Gastrocnemius medialis (tissue), 4 donors: ENCODE measurements at places on chromosomes 11 and 22.

GRCh38 chr22:24973872-24974271, 21.4 kb downstream of the KIAA1671 start:
- no peak for DNase-seq

DNA sequence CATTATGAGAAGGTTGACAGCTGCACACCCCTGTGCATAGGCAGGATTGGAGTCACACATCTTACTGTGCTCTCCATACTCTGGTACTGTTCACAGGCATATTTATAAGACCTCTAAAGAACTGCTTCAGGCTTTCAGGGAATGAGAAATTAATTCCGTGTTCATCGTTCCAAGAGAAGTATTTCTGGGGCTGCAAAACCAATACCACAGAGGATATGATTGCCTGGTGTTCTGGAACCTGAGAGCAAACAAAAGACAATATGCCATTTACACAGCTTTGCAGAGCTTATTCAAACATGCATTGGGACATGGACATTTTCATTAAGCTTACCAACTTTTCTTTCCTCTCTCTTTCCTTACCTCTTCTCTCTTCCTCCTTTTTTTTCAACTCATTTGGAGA, 388.7 kb downstream of the NTM start:
- no peak for DNase-seq

DNA sequence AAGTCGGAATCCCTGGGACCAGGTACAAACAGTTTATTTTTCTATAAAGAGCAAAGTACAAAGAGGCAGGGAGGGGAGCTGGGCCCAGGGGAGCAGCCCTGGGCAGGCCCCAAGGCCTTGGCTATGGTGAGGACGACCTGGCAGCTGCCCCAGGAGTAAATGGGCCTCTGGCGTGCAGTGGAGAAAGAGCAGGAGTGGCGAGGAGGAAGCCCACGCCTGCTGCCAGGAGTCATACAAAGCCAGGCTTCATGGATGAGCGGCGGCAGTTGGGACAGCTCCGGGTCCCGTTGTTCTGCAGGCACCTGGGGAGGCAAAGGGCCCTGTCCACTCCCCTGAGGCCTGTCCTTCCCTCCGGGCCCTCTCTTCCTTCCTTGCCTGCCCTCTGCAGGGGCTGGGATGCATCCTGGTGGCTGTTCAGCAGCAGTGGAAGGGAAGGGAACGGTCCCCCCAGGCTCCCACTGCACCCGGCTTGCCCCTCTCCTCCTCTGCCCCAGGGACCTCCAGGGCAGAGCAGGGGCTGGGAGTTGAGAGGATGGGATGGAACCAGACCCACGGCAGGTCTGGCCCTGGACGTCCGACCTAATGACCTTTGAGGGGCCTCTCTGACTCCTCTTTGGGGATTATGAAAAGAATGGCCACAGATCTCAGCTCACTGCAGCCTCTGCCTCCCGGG, 11.1 kb downstream of the RAPSN start:
- peak; percentile 68 for DNase-seq

DNA sequence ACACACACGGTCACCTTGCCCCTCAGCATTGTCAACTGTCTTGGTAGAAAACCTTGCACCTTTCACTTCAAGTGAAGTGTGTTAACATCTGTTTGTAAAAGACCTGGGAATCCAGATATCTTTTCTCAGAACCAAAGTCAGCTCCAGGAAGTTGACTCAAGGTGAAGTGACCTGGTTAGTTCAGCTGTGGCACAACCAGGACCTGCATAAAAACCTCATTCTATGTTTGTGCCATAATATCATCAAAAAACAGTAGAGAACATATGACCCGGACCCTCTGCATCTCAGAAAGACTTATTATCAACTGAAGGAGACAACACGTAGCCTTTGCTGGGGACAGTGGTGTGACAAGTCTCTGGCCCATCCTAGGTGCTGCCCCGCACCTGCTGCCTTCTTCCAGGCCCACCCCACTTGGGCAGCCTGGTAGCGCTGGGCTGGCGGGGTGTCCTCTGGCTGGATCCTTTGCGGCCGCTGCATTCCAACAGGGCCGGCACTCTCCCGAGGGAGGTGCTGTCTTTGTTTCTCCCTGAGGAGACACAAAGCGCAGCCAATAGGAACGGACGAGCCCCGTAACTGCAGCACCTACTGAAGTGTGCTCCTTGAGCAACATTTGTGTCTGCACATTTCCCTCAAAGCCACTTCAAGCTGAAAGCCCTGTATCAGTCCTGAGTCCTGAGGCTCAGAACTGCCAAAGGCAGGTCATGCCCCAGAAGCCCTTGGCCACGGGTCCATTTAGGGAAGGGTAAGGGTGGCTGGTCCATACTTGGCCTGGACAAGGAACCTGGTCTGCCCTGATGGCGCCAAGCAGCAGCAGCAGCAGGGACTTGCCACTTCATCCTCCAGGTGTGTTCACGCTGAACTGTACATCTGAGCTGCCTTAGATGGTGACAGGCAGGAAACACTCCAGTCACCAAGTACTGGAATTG, 25.2 kb downstream of the LRRC74B start:
- DNase-seq = no peak

GRCh38 chr11:117444256-117444655, 116.6 kb downstream of the CEP164 start:
- no peak for DNase-seq

DNA sequence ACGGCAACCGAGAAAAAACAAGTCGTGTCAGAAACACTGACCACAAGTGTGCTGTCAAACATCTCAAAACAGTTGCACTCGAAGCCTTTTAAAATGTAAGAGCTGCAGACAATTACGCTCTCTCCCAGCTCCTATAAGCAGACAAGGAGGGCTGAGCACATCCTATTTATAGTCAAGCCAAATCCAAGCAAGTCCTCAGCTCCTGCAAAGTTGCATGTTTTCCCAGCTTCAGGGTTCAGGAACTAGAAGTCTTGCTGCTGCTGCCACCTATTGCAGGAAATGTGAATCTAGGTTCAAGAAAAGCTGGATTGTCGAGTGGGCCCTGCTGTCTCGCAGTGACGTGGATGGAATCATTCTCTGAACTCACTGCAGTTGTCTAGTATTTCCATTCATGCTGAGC, 15.5 kb downstream of the EFCAB6 start:
- no peak for DNase-seq

GRCh38 chr11:26842478-26843282, 120.8 kb upstream of the SLC5A12 start:
- no peak for DNase-seq

DNA sequence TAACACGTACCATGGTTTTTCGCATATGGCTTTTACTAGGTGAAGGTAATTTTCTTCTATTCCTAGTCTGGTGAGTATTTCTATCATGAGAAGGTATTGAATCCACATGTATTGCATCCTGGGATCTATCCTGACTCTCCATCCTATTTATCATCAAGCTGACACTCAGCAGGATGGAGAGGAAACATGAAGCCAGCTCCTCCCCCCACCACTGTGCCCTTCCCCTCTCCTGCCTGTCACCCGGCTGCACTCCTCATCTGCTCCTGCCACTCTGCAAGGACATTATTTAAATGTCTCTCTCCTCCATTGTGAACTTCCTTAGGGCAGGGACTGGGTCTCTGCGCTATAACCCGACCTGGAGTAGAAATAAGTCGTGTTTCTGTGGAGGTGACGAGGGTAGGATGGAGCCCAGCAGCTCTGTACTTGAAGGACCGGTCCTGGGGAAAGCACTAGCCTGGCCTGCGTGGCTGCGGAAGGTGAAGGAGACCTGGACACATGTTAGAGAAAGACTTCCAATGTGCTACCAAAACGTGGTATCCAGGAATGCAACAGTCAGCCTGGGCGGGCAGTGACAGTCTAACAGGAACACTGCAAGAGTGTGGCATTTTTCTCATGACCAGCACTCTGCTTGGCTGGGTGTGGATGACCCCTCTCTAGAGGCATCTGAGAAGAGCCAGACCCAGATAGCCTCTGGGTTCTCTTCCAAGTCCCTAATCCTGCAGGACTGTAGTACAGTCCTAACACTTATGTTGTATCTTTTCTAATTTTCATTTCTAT, 111.2 kb downstream of the MICAL3 start:
- DNase-seq = peak; percentile 65

DNA sequence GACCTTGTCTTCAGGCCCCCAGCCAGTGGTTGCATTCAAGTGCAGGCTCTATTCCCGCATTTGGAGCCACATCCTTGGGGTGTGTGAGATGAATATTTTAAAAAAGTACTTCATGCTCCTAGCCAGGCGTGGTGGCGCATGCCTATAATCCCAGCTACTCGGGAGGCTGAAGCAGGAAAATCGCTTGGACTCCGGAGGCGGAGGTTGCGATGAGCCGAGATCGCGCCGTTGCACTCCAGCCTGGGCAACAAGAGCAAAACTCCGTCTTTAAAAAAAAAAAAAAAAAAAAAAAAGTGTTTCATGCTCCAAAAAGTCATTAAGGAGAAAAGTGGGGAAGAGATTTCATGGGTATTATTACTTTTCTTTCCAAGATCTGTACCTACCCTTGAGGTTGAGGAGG, 18.0 kb downstream of the SCUBE1 start:
- DNase-seq = no peak

GRCh38 chr11:64152841-64153691, 12.8 kb downstream of the MACROD1 start:
- DNase-seq = no peak

DNA sequence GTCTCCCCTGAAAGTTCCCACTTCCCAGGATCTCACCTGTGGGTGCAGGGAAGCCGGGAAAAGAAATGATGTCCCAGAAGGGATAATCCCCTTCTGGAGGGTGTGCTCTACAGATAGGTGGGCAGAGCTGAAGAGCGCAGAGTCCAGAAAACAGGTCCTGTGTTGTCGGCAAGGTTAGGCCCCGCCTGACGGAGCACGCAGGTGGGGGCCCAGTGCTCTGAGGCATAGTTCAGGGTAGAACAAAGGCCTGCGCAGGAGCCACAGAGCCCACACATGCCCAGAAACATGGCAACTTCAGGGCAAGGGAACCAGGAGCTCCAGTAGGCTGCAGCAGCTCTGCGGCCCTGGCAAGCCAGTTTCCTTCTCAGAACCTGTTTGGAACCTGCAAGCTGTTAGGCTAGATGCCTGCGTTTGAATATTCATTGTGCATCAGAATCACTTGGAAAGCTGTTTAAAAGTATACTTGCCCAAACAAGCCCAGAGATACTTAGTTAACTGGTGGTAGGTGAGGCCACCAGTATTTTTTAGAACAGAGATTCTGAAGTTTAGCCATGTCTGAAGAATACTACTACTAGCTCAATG, 386.6 kb downstream of the BUD13 start:
- DNase-seq = no peak

DNA sequence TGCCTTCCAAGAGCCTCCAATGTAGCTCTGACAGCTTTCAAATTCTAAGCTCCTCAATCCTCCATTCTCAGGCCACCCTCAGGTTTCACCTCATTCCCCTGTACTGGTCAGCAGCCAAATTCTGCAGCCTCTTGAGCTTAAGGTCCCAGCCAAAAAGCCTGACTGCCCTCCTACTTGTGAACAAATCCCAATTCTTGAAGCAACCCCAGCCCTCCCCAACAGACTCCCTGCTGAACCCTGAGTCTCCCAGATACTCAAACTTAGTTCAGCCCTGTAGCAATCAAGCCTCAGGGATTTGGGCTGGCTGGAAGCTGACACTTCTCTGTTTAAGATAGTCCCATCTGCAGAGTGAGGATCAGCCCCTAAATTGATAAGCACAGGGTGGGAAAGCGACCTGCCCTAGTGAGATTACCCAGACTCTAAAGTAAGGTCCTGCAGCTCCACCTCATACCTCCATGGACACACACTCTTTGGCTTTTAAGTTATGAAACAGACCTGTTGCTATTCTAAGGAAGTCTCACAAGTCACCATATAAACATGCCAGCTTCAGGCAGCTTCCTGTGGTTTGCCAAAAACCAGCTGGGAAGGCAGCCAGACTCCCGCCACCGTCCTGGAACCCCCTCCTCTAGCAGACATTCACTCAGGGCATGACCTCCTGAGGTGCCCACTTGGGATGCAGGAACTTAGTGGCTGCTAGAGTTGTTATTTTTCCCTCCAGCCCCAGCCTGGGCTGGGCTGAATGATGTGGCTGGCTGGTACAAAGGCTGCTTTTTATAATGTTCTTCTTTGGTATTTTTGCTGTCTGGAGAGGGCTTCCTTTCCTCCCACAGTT, 82.5 kb upstream of the PICALM start:
- DNase-seq = no peak

GRCh38 chr11:87353771-87354345, 316.1 kb downstream of the TMEM135 start:
- no peak for DNase-seq

DNA sequence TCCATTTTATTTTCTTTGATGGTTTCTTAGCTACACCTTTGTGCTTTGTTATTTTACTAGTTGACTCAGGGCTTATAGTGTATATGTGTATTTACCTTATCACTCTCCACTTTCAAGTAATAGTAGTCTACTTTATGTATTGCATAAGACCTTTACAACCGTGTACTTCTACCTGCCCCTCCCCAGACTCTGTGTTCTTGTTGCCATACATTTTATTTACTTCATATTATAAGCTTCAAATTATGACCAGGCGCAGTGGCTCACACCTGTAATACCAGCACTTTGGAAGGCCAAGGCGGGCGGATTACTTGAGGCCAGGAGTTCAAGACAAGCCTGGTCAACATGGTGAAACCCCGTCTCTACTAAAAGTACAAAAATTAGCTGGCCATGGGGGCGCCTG, 28.2 kb upstream of the CTSD start:
- DNase-seq = no peak

DNA sequence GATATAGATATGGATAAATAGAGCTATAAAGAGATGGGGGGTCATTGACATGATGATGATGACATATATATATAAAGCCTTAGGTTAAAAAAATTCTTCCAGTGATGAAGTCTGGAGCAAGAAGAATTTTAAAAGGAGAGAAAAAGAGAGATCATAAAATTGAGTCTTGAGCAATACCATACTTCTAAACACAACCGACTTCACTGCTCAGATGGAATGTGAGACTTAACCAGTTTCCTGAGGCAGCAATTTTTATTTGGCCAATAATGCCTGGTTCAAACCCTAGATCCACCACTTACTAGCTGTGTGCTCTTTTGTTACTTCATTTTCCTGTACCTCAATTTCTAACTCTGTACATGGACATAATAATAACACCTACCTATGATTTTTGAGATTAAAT, 229.5 kb downstream of the TTC28 start:
- DNase-seq = no peak

- DNase-seq = no peak
These were observed 11.7 kb downstream of the CERK start for GRCh38 chr22:46726066-46726985.

GRCh38 chr11:134633276-134633675, 221.2 kb upstream of the B3GAT1 start:
- no peak for DNase-seq
